SJCRH30 (cell line): ENCODE measurements at places on chromosomes 16 and 17. TPM values are rescaled to one million over a fixed set of nuclear protein-coding genes. Genes with fewer than 3 reads are reported as not detected.

- no peak for DNase-seq
These were observed 276.1 kb downstream of the SLC39A11 start for GRCh38 chr17:72816406-72816805.

DNA sequence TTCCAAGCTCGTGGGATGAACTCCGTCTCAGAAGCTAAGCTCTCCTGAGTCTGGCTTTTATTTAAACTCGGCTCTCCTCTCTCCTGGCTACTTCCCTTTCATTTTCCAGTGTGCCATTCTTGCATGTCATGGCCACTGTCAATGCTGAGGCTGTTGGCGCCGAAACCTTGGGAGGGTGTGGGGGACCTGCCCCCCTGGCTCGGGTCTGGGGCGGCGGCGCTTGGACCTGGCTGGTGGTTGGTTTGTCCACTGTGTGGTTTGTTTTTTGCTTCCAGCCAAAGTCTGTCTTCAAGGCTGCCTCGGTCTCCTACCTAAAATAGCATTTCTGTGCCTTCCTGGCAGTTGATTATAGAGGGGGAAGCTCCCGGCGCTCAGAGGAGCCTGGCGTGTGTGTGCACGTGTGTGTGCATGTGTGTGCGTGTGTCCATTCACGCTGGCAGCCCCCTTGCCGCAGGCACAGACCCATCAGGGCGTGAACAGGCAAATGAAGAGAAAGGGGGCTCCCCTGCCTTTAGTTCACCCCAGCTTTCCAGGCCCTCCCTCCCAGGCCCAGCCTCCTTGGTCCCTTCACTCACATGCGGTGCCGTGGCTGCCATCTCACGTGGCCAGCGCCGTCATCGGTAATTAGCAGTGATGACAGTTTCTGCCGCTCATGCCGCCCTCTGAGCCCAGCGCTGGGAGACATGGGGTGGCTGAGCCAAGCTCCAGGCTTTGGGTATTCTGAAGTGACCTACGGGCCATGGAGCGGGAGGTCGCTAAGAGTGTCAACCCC, 179.9 kb downstream of the SEC14L1 start:
- DNase-seq = peak; percentile 60

Gene SLFN13
- total RNA-seq = 0.28 and 0.69 TPM in 2 replicates

GRCh38 chr17:58734040-58734439, 21.6 kb upstream of the PPM1E start:
- no peak for DNase-seq

DNA sequence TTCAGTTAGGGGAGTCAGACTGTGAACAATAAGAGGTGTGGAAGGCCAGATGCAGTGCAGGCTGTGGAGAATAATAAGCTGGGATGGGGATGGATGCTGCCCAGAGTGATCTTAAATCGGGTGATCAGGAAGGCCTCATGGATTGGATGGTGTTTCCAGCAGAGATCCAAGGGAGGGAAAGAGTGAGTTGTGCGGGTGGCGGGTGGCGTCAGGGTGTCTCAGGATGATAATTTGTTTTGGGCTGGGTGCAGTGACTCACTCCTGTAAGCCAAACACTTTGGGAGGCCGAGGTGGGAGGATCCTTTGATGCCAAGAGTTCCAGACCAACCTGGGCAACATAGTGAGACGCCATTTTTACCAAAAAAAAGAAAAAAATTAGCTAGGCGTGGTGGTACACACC, 7.9 kb downstream of the CLUAP1 start:
- DNase-seq = no peak

DNA sequence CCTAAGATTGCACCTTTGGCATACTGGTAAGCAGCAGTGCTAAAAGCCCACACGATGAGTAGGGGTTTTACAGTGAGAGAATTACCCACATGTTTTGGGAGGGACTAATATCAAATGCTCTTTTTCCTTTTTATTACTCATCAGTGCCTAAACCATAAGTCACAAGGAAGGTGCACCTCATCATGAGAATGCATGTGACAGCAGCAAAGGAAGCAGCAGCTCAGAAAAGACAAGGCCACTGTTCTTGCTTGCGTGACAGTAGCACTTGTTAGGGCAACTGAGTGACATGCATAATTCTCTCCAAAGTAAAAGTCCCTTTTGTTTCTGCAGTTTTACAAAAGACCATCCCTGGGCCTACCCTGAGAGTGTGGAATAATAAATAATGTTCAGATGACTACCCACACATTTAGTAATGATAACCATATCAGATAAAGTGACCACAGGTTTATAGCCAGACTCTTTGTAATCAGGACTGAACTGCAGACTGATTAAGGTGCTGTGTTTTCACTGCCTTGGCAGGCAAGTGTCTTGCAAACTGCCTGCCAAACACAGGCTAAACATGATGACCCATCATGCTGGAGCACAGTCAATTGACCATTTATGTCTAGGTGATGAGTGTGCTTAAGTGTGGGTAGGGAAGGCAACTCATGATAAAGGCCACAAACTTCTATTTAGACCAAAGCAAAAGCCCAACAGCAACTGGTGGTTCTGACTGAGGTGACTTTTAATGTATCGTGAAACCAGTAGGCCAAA, 1751.4 kb downstream of the TP53TG3F start:
- DNase-seq = no peak

DNA sequence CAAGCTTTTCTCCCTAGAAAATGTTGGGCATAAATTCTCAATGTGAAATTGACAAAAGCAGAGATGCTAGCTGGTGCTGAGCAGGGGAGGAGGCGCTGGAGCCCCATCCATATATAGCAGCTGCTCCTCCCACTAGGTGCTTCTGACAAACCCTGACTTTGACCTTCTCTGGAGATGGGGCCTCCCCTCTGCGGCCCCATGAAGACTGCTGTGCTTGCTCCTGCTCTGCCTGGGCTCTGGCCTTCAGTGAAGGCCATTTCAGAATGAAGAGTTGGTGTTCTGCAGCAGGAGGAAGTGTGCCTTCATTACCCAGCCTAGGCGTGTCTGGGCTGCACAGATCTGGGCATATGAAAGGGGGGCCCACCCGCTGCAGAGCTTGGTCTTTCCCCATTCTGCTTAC, 29.7 kb downstream of the ASIC2 start:
- no peak for DNase-seq

Gene DLX4
- total RNA-seq = 0.10 and 0.34 TPM in 2 replicates

Gene HOXB7
- 18.8 and 23.1 TPM in 2 replicates for total RNA-seq

DNA sequence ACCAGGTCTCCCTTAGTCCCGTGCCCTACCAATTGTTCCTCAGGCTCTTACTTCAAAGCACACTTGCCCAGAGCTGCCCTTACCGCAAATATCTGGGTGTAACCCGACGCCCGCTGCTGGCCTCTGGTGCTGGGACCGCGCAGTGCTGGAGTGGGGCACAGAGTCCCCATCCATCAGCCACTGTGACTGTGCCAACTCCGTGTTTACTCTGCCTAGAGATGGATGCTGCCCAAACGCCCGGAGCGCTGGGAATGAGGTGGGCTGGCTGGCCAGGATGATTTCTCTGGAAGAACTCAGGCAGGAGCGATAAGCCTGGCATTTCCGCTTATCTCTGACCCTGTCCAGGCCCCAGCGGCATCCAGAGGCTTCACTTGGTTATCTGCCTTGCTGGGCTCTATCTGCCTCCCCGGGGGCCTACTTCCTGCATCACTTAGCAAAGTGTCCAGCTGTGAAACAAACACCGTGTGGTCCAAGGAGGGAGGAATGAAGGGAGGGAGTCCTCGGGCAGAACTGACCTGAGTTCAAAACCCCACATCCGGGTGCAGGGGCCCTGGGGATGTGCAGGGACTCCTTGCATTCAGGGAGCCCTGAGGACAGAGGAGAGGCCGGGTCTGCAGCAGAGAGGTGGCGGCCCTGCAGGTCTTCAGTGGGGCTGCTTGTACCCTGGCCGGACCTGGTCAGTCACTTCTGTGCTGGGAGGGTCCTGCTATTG, 9.4 kb upstream of the MYLK3 start:
- DNase-seq = peak; percentile 79

DNA sequence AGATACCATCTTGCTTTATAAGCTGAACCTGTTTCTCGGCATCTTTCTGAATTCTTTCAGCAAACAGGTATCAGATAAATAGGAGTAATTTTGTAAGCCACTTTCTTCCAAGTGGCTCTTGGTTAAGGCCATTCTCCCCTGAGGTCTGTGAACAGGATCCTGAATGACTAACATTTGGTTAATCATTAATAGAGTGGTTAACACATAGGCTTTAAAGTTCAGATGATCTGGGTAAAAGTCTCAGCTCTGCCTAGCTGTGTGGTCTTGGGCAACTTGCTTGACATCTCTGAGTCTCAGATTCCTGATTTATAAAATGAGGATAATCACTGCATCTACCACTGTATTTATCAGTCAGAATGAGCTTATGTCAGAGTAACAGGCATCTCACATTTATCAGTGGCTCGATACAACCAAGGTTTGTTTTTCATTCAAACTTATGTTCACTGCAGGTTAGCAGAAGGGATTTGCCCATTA, 44.4 kb upstream of the ANKFN1 start:
- no peak for DNase-seq

GRCh38 chr17:48453447-48453846, 23.4 kb upstream of the SKAP1 start:
- no peak for DNase-seq

DNA sequence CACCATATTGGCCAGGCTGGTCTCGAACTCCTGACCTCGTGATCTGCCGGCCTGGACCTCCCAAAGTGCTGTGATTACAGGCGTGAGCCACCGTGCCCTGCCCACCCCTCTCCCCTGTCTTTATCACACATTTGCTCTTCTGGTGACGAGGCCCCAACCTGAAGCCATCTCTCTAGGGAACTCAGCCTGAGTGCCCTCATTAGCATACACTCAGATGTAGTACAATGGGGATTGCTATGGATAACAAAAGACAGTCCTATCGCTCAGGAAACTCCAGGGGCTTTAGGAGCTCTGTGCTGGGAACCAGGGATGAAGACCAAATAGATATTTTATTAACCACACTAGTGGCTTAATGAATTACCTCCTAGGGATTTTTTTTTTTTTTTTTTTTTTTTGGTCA, 100.7 kb downstream of the MARF1 start:
- no peak for DNase-seq

- no peak for DNase-seq
These were observed 143.1 kb upstream of the CACNG5 start for GRCh38 chr17:66691644-66692420.

Gene PYDC1
- total RNA-seq = not detected in 2 replicates

DNA sequence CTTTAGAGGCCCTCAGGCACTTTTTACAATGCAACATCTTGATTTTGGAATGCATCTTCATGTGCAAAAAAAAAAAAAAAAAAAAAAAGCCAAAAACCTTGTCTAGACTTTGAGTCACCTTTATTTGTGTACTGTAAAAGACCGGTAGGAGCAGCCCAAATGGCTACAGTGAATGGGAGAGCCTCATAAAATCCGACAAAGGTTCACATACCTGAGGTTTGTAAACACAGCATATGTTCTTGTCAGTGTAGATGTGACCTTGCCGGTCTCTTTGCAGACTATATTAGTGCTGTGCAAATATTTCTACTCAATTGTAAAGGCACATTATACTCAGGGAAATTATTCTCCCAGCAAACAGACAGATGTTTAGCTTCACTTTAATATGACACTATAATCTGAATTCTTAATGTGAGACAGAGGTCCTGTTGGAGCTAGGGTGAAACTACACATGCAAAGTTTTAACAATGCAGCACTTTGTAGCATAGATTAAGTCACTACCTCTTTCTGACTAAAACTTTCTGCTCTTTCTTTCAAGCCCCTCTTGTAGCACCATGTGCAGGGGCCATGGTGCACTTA, 211.3 kb downstream of the CA10 start:
- no peak for DNase-seq

- no peak for DNase-seq
These were observed 4.2 kb downstream of the TOB1 start for GRCh38 chr17:50861822-50862528.

DNA sequence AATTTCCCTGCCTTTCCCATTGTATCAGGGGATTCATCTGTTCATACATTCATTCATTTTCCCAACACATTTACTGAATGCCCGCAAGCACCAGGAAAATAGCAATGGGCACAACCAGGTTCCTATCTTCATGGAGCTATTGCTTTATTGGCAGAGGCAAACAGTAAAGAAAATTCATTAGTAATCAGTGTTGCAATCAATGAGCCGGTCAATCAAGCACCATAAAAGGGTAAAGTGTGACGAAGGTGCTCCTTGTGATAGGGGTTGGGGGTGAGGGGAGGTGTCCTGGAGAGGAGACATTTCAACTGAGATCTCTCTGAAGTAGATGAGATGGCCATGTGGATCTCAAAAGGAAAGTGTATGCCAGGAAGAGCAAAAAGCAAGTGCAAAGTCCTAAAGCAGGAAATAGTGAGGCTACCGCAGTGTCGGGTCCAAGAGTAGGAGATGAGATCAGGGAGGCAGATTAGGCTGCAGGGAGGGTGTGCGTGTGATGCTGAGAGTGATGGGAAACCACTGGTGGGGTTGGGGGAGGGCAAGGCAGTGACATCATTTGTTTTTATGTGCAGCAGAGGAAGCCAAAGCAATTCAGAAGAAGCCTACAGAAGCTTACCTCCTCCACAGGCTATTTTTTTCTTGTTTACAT, 28.4 kb downstream of the CDH13 start:
- peak; percentile 42 for DNase-seq

DNA sequence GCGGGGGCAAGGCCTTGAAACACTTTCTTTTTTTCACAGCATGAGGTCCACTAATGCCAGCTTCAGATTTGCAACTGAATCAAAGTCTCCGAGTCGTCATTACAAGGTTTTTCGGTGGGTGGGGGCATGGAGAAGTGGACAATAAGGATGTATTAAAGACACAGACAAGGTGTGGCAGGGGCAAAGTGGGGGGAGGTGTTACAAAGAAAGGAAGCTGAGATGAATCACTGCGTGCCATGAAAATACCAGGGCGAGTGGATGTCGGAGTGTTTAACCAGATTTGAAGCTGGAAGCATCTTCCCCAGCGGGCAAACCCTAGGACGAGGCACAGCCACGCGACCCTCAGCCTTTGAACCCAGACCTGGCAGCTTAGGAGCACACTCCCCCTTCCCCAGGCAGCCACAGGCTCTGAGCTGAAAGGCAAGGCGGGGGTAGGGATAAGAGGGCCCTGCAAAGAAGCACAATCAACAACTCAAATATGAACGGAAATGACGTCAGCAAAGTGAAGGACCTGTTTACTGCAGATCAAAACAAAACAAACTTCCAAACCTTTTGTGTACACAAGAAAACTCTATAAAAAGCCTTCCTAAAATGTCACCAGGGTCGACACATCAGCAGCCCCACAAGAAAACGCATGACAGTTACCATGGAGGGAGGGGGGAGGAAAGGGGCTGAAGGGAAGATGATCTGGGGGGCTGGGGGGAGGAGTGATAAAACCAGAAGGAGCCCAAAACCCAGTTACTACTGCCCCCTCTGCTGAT, 5.6 kb upstream of the ZFHX3 start:
- DNase-seq = no peak

GRCh38 chr17:67385122-67385988, 8.3 kb downstream of the PITPNC1 start:
- no peak for DNase-seq
